ENCODE measurements at places on chromosomes 12 and 14.
A peak's percentile ranks its signal among the peaks of the same experiment; 100 is the strongest.

DNA sequence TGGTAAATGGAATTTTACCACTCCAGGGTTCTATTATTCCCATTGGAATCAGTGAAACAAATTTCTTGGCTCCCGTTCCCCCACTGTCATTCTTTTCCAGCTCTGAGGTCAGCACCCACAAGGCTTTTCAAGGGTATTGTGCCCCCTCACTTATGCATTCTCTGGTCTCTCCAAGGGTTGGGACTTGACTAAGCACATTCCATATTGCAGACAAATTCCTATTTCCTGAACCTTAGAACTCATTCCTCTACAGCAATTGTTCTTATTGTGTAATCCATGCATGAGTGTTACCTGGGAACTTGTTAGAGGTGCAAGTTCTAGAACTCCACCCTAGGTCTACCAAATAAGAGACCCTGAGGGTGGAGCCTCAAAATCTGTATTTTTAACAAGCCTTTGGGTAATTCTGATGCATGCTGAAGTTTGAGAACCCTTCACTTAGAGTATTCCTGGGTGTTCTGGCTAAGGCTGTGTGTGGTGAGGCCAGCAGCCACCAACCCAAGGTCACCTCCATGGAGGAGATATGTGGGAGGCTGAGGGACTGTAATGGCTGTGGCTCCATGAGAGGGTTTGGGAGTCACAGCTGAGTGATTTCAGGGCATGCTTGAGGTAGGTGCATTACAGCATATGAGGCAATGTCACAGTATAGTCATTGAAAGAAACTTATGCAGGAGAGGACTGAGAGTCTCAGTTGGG lies 150.9 kb downstream of the TTC6 start:
- no peak for DNase-seq

GRCh38 chr14:105487449-105487985 lies 831 bp downstream of the CRIP1 start:
- DNase-seq, result no peak

GRCh38 chr12:5688226-5688625 lies 256.3 kb downstream of the NTF3 start:
- peak; percentile 58 for DNase-seq

- no peak for DNase-seq
Measured at GRCh38 chr12:2553388-2554126, 241.2 kb upstream of the FKBP4 start.

DNA sequence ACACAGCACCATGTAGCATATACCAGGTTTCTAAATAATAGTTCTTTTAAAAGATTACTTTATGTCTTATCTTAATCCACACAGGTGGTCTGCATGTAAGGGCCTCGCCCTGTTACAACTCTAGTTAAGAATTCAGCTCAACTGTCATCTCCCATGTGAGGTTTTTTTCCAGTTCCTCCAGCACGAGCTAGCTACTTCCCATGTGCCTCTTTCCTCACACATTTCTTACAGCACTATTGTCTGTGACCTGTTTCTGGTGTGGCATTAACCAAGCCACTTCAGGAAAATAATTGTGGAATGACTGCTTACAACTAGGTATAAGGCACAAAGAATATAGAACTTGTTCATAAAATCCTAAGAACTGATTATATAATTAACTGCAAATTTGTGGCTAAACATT lies 65.5 kb downstream of the SH2B3 start:
- no peak for DNase-seq

- DNase-seq, result no peak
Measured at GRCh38 chr12:50678650-50679365, 85.1 kb upstream of the ATF1 start.

GRCh38 chr12:61860451-61860850 lies 399.8 kb upstream of the USP15 start:
- no peak for DNase-seq

DNA sequence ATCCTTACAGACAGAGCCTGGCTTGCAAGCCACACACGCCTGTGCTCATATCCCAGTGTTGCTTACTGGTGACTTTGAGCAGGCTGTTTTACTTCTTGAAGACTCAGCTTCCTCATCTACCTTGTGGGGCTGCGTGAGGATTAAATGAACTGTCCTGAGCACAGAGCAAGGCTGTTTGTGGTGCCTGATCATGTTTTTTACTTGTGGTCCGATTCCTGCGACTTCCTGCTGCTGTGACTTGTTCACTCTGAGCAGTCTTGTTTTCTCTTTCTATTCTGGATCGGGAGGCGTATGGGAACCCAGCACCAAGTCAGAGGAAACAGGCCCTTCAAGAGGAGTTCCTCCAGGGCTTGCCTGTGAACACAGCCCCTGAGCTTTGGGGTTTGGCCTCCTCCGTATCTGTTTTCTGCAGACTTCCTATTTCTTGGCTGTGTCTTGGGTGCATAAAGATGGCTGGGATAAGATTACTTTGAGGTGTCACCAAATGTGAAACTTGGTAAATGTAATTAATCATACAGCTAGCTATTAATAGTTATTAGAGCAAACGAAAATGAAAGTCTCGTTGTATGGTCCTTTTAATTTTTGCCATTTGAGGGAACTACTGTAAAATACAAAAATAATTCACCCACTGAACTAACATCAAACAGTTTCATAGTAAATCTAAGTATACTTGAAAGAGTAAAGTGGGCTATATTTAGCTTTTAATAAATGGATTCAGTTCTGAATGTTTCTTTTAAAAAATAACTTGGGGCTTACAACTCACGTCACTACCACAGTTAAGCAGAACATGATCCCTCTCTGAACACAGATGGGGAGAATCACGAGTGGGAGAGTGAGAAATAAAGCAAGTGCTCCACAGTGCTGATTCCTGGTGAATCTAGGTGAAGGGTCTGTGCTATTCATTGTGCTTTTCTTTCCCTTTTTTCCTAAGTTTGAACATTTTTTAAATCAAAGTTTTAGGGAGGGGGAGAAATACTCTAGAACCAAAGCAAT lies 251.5 kb downstream of the FOXN3 start:
- DNase-seq, result no peak

DNA sequence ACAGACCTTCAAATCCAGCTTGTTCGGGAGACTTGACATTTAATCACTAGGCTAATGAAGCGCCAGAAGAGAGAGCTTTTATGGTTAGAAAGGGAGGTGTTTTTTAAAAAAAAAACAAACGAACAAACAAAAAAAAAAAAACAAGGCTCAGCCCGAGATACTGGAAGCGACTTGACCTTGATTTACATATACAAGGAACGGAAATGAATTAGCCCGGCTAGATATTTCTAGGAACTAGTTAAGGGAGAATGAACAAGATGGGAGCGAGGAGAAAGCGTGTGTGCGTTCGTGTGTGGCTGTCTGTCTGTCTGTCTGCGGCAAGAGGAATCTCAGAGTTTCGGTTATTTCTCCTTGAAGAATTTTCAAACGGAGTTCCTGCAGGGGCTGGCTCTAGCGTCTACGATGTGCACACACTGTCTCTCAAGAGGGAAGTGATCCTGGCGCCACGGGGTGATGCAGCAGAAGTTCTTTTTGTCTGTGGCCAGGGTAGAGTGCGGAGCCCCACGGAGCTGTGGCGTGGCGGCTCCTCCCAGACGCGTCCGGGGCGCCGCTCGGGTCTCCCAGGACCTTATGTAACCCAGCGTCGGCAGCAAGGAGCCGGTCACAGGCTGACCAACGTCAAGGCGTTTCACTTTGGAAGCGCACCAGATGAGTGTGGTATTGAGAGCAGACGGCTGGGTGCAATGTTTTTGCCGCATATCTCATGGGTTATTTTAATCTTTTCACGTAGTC lies 18.8 kb downstream of the SOCS2 start:
- no peak for DNase-seq

DNA sequence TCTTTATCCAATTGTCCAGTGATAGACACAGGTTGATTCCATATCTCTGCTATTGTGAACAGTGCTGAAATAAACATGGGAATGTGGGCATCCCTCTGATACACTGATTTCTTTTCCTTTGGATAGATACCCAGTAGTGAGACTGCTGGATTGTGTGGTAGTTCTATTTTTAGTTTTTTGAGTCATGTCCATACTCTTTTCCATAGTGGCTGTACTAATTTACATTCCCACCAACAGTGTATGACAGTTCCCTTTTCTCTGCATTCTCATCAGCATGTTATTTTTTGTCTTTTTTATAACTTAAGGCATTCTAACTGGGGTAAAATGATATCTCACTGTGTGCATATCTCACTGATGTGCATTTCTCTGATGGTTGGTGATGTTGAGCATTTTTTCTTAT lies 24.8 kb upstream of the VASH1 start:
- no peak for DNase-seq

- DNase-seq, result no peak
Measured at GRCh38 chr14:100350276-100350926, 27.3 kb downstream of the SLC25A47 start.

DNA sequence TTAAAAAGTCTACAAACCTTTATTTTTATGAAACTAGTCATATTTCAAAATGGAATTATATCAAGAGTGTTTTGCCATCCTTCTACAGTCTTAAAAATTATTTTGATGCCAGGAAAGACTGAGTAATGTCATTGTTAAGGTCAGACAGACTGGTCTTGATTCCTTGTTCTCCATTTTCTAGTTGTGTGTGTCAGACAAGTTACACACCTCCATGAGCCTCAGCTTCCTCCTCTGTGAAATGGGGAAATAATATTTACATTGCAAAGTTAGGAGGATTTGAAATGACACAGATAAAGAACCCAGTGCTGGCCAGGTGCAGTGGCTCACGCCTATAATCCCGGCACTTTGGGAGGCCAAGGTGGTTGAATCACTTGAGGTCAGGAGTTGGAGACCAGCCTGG lies 47.4 kb upstream of the ELK3 start:
- no peak for DNase-seq

GRCh38 chr12:101761350-101761749 lies 22.1 kb upstream of the SYCP3 start:
- no peak for DNase-seq

- DNase-seq, result no peak
Measured at GRCh38 chr12:210277-211141, 3.4 kb downstream of the SLC6A12 start.

GRCh38 chr12:90102957-90103652 lies 394.5 kb upstream of the ATP2B1 start:
- no peak for DNase-seq

DNA sequence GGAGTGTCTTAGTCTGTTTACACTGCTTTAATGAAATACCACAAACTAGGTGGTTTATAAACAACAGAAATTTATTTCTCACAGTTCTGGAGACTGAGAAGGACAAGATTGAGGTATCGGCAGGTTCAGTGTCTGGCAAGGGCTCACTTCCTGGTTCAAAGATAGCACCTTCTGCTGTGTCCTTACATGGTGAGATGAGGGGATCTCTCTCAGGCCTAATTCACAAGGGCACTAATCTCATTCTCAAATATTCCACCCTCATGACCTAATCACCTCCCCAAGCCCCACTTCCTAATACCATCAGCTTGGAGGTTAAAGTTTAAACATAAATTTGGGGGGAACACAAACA lies 35.0 kb upstream of the PLEK2 start:
- no peak for DNase-seq

DNA sequence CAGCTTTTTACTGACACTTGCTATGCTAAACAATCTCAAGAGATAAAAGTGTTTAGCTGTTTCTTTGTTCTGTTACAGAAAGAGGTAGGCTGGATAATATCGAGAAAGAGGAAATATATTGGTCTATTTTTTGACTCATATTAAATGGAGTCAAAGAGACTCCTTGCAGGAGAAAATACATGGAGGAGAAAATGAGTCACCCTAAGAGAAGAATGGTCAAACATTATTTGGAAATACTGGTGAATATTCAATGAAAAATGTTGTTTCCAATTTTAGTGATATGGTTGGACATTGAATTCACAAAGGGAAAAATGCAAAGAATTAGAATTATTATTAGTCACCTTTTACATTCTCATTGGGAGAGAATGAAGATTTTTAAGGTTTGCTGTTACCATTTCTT lies 3.2 kb downstream of the KCNJ8 start:
- no peak for DNase-seq

GRCh38 chr12:837548-837947 lies 85.2 kb downstream of the WNK1 start:
- no peak for DNase-seq

DNA sequence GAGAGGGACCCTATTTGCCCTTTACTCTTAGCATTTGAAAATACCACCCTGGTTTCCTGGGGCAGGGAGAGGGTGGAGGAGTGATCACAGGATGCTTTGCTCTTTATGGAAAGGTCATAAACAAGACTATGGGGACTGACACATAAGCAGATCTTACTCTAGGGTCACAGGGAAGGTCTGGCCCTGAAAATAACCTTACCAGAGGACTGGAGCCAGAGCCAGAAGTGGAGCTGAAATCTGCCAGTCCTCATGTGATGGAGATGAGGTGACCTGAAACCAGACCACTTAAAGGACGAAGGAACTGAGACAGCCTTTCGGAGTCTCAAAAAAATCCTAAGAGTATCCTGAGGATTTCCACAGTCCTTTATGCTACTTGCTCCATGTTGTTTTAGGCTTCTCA lies 12.4 kb downstream of the PFKM start:
- no peak for DNase-seq

DNA sequence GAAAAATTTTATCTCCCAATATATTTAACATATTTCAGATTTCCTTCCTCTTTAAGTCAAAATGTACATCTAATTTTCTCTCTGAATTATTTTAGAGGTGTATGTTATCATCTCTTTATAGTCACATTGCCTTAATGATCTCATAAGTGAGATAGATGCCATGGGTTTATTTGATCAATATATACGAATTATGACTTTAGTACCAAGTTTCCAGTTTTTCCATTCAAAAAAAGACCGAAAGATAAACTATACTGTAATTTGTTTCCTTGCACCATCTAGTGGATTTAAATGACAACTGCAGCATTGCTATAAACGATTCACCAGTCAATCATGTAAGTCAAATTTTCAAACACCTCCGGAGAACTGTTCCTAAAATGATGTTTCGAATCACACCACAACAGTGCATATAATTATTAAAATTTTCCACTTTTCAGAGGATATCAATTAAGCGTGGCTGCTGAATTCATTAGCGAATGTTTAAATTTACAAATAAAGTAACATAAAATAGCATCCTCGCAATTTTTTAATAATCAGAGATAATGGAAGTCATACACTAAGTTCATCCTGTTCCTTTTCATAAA lies 419 bp upstream of the ATXN7L3B start:
- peak; percentile 71 for DNase-seq

GRCh38 chr14:84087986-84088531 lies 1441.9 kb upstream of the FLRT2 start:
- no peak for DNase-seq
